ENCODE measurements at places on chromosomes 2 and 18. TPM values are rescaled to one million over a fixed set of nuclear protein-coding genes. Genes with fewer than 3 reads are reported as not detected.

DNA sequence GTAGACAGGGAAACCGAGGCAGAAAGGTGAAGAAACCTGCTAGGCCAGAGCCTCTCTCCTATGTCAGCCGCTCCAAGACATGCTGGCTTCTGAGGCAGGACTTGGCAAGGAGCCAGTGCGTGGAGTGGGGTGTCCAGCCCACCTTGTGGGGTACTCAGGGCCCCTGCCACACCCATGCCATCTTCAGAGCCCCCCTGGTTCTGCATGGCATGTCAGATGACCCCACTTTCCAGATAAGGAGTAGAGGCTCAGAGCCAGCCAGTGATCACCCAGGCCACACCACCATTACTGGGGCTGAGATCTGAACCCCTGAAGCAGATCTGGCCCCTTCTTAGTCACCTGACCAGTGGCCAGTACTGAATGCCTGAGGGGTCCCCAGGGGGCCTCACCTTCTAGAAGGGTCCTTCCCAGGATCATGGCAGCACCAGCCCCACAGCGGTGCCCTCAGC is 14.7 kb downstream of the CROCC2 start:
- peak; percentile 25 for DNase-seq

GRCh38 chr2:14907014-14907612 is 274.6 kb downstream of the LRATD1 start:
- no peak for DNase-seq

- DNase-seq = no peak
Observed at GRCh38 chr18:8707556-8708300, 2.4 kb downstream of the MTCL1 start.

GRCh38 chr2:65026704-65027464 is 29.3 kb upstream of the CEP68 start:
- DNase-seq = no peak

GRCh38 chr2:29920631-29921559 is 491 bp downstream of the ALK start:
- DNase-seq = peak; percentile 29

- no peak for DNase-seq
Observed at GRCh38 chr18:28161608-28162599, 15.0 kb downstream of the CDH2 start.

GRCh38 chr2:196066291-196067087 is 2.1 kb downstream of the DNAH7 start:
- DNase-seq = no peak

DNA sequence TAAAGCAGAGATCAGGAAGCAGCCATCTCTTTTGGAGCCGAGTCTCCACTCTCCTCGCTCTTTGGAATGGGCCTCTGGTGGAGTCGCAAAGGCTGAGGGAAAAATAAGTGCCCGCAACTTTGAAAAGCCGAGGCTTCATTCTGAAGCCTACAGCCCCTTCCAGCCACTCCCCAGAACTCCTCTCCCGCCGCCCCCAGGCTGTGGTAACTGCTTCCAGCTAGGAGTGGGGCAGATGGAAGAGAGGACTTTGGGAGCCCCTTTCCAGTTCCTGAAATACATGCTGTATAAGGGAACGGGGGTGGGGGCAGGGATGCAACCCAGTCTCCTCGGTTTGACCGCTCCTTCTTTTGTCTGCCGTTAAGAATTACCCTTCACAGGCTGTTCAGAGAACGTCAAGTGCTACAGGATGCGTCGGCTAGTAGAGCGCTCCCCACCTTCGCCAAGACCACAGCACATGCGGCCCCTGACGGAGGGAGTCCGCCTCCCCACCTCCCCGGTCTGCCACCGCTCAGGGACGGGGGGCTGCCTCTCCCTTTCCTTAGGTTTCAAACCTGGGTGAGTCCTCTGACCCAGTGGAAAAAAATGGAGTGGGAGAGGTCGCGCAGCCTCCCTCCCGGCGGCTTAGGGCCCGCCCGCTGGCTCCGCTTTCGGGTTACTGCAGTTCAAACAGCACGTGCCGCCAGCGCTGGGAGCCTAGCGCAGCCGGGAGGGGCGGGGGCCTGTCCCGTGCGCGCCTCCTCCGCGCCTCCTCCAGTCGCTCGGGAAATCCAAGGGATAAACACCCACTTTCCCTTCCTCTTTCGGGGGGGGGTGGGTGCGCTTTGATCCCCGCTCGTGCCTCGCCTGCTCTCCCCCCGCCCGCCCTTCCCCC is 4.9 kb downstream of the CYP26B1 start:
- peak; percentile 89 for DNase-seq

DNA sequence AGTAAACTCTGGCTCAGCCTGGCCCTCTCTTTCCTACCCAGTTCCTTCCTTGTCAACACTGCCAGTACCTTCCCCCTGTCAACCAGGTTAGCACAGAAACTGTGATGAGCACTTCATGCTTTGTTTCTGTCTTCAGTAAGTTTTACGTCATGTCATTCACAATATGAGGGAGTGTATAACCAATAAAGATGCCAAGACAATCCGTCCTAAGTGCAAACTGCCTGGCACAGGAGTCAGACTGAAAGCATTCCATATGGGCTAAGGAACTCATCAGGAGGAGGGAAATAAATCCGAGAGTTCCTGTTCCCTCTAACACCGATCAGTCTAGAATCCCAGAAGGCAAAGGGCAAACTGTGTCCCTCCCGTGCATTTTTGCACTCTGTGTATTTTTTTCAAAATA is 507.2 kb downstream of the CMPK2 start:
- DNase-seq = no peak

DNA sequence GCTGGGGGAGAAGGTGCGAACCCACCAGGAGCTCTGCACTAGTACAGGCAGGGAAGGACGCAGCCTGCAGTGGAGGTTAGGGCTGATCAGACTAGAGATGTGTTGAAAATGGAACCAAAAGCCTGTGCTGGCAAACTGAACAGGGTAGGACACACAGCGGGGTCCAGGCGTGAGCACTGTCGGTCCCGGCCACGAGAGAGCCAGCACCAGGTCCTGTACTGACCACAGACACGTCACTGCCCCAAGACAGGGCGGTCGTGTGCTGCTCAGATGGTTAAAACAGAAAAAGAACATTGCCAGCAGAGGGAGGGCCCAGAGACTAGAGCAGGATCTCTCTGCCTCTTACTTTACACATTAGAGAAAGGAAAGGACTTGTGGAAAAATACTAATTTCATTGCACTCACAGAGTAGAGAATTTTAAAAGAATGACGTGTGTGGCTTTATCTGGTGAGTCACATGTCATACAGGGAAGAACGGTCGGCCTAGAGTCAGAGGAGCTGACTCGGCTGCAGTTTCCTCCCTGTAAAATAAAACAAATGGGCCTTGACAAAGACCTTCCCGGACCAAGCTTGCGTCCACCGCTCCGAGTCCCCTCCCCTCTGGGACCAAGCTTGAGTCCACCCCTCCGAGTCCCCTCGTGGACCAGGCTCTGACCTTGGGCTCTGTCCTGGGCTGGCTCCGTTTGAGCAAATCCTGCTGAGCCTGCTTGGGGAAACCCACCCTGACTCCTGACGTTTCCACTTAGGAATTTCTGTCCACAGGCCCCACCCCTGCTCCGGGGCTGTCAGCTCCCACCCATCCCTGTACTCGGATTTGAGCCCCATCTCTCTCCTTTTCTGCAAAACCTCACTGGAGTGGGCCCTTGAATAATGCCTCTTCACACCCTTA is 16.7 kb upstream of the ADI1 start:
- DNase-seq = peak; percentile 75

DNA sequence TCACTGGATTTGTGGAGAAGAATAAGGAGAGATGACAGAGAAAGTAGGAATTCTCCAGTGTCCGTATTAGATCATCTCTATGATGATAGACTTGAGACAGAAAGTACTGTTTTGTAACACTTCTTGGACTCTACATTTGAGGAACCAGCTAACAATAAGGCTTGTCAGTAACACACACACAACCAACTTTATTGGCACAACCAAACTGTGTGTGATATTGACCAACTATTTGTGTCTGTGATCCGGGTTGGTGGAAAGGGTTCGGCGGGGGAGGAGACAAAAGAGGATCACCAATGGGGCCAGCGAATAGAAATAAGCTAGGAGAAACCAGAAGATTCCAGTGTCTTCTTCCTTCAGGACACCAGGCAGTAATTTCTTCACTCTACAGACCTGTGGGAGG is 79.8 kb downstream of the MARCHF4 start:
- DNase-seq = no peak

DNA sequence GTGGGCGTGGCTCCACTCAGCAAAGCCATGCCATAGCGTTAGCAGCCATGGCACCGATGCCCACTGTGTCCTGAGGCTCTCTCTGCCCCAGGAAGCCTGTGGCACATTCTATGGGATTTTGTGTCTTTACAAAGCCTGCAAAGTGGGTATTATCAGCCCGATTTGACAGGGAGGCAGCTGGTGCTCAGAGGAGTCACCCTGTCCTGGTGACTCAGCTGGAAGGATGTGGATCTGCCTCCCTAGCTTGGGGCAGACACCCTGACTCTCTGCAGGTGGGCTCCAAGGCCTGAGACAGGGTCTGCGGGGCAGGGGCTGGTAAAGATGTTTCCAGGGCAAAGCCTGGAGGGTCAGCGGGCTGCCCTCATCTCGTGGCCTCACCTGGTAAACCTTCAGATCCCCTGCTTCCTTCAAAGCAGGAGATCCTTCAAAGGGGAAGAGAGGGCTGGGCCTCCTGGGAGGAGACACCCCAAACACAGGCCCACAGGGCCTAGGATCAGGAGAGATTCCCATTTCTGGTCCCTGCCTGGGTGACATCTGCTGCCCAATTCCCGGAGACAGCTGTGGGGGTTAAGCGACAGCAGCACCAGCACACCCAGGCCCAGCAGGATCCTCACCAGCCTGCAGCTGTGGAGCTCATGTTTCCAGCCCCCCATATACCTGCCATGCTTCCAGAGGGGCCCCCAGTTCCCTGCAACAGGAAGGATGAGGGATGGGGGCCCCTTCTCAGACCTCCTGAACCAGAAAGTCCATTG is 3.0 kb upstream of the ASB1 start:
- no peak for DNase-seq

DNA sequence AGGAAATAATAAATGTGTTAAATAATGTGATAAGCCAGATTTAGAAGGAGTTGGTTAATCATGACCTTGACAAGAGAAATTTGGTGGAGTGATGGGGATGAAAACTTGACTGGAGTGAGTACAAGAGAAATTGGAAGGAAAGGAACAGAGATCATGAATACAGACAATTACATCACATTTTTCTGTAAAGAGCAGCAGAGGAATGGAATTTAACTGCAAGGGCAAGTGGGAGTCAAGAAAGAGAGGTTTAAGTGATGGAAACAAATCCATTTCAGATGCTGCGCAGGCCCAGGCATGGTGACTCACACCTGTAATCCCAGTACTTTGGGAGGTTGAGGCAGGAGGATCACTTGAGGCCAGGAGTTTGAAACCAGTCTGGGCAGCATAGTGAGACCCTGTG is 46.7 kb downstream of the ICA1L start:
- no peak for DNase-seq

DNA sequence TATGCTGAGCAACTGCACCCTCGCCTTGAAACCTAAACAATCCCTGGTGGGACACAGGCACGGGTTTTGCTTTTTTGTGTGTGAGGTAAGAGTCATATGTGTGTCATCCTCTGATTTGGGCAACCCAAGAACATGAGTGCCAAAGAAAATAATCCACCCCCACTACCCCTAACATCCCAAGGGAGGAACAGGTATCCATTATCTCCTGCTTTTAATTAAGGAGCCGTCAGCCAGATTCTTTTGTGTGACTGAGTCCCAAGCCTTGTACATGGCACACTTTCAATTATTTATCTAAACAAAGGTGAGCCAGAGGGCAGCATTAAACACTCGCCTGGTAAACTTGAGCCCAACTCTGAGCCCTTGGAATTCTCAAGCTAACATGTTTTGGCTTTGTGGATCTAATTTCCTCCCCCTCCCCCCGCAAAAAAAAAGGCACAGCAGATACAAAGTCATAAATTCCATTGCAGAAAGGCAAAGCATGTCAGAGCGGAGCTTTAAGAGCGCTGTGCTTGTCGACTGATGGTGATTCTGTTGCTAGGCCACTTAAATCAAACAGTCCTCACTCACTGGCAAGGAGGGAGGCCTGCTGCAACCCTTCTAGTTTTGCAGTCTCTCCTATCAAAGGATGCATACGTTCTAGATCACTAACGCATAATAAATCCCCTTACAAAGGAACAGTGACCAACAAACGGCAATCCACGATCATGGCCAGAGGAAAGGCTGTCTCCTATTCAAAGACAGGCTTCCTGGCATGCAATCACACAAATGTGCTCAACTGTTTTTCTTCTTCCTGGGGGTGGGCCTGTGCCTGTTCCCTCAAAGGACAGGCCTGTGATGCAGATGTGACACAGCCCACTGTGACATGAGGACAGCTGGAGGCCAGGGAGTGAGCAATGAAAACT is 143.5 kb upstream of the LMAN1 start:
- peak; percentile 55 for DNase-seq

GRCh38 chr2:54677476-54678265 is 45.8 kb upstream of the EML6 start:
- no peak for DNase-seq

- no peak for DNase-seq
Observed at GRCh38 chr2:203394519-203395227, 66.5 kb downstream of the ABI2 start.

GRCh38 chr18:12599543-12599942 is 58.4 kb downstream of the SPIRE1 start:
- DNase-seq = no peak

GRCh38 chr2:54755641-54756326 is 32.3 kb downstream of the EML6 start:
- no peak for DNase-seq

DNA sequence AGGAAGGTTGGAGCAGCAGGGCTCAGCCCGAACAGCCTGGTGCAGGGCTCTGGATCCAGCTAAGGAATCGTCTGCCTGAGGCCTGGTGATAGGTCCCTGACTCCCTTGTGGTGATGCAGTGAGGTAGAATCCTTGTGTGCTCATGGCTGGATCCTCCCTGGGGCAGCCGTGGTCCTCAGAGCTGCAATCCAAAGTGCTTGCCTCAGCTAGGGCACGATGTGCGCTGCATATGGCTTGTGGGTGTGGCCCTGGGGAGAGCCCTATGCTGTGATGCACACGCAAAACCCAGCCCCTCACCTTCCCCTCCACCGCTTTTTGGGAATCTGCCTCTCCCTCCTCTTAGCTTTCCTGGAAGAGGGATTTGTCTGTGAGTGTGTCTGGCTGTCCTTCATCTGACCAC is 142.2 kb downstream of the DYSF start:
- no peak for DNase-seq

ALKAL2 gene
- total RNA-seq = 1.3 TPM

RND3 gene
- total RNA-seq = 25.1 TPM

FAM228A gene
- total RNA-seq = 0.15 TPM

TLX2 gene
- total RNA-seq = not detected

DLX2 gene
- total RNA-seq = not detected

OTOF gene
- not detected for total RNA-seq

EGR4 gene
- total RNA-seq = not detected

L3MBTL4 gene
- 0.89 TPM for total RNA-seq

FAM124B gene
- 1.2 TPM for total RNA-seq

CASP8 gene
- total RNA-seq = 2.7 TPM
